CD4-positive, alpha-beta T cell treated with Interleukin-4 for 1 hour (primary cell): ENCODE measurements at places on chromosomes 6 and 20.

GRCh38 chr20:52172392-52173047, 19.1 kb downstream of the ZFP64 start:
- no peak for DNase-seq

DNA sequence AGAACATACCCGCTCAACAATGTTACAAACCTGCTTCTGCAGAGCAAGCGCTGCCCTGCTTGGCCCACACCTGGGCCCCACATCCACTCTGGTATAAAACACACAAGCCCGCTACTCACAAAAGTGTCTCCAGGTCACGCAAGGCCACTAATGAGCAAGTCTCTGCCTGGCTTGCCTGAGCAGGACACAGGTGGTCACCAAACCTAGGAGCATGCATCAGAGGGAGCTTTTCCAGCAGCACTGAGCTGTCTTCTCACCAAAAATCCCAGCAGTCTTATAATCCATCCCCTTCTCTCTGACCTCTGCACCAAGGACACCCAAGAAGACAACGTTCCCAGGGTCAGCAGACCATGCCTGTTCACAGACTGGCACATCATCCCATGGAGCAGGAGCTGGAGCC, 100.8 kb downstream of the DLL1 start:
- DNase-seq, result no peak

DNA sequence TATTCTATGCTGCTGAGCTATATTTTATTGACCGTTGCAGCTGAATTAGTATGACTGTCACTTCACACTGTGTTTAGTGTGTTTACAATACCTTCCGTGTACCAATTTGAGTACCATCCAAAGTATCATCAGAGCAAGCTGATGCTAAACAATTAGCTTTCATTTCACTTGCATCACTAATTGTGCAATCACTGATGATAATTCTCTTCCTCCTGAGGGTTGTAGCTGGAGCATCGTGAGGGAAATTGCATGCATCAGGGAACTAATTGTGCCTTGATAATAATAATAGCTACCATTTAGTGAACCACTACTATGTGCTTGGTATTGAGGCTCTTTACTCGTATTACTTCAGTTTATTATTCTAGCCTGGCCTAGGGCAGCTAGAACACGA, 384.8 kb upstream of the SOX4 start:
- no peak for DNase-seq

DNA sequence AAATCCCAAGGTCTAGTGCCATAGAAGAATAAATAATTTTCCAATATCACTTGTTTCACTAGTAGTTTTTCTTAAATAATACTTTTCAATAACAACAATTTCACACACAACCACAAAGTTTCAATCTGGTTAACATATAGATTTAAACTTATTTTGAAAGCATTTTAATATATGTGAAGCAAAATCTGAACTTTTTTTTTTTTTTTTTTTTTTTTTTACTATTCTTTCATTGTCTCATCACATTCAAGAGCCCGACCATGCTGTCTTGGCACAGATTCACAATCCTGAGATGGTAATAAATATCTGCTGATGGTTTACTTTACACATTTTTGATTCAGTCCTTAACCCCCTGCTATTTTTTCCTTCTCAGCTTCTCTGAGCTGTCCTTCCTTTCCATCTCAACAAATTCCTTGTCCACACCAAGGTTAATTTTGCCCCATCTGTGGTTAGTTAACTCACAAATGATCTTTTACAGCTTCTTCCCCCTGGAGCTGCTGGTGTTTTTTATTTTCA, 262.8 kb downstream of the TMEM242 start:
- DNase-seq, result no peak

GRCh38 chr6:15183979-15184378, 61.9 kb upstream of the JARID2 start:
- DNase-seq, result no peak

- no peak for DNase-seq
These were observed 47.9 kb upstream of the DDR1 start for GRCh38 chr6:30836431-30836866.

- DNase-seq, result no peak
These were observed 144.7 kb upstream of the ZNF217 start for GRCh38 chr20:53738039-53738944.

DNA sequence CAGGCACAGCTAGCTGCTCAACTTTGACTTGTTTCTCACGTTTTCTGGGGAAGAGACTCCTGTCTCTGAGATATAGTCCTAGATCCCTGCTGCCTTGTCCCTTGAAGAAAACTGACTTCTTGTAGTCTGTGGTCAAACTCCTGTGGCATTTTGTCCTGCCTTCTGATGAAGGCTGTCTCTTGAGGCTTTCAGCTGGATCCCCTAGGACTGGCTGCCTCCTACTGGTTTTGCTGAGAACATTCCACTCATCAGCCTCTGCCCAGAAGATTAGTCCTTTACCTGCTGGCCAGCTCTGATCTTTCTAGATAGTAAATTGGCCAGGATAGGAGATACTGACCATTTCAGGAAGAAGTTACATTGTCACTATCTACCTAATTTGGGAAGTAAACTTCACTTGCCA, 71.9 kb upstream of the CNR1 start:
- DNase-seq, result peak; percentile 35

GRCh38 chr20:49928411-49929141, 7.6 kb upstream of the RNF114 start:
- peak; percentile 81 for DNase-seq

DNA sequence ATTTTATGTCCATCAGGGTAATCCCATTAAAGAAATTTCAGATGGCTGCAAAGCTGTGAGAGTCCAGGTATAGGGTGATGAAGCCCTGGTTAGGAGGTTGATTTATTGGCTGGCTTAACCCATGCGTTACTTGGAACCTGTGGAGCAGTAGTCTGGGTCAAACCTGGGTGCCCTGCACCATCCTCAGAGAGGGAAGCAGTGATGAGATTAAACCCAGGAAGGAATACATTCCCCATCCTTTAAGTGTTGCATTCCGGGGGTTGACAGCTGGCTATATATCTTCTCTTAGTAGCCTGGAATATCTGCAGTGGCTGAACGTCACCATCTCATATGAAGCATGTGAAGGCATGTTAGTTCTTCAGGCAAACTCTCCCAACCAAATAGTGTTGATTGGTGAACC, 44.9 kb upstream of the JAG1 start:
- no peak for DNase-seq

- DNase-seq, result no peak
These were observed 996 bp upstream of the NFKBIE start for GRCh38 chr6:44266347-44266746.

DNA sequence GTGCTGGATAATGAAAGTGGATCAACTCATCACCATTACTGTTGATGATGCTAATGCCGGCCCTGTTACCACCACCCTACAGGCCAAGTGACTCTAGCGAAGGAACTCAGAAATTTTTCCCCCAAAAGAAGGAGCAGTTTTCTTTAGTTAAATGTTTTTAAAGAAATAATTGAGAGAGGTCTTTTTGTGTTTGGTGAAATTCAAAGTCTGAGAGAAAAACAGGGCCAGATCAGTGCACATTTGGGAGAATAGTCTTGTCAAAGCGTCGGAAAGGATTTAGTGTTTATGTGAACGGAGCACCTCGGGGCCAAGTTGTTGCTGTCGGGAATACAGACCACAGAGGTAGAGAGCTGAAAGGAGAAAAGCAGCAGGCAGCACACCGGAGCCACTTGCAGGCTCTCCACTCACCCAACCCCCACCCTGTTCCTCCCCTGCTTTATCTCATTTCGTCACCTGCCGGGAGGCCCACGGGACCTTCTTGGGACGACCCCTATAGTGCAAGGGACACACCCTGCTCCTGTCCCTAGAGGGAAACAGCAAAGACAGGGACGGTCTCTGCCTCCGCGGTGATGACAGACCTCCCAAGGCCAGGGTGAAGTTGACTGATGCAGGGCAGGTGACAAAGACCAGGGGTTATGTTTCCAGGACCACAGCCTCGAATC, 6.8 kb downstream of the TFAP2B start:
- no peak for DNase-seq

DNA sequence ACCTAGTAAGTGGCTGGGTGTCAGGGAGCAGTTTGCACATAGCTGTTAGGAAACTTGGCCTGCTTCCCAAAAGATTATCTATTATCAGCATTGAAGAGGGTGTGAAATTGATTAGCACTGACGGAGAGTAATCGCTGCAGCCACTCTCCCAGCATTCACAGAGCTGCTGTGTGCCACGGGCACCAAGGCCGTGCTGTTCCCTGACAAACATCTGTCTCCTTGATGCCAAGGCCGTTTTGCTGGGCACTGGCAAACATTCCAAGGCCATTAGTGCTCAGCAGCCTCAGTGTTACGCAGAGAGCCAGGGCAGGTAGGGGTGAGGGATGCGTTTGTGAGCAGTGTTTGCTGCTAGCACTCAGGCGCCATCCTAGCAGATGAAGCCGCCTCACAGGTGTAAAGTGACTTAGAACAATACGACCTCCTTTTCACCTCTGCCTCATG, 57.7 kb upstream of the VSTM2L start:
- no peak for DNase-seq

GRCh38 chr6:25042984-25043725, 107.4 kb upstream of the RIPOR2 start:
- no peak for DNase-seq

DNA sequence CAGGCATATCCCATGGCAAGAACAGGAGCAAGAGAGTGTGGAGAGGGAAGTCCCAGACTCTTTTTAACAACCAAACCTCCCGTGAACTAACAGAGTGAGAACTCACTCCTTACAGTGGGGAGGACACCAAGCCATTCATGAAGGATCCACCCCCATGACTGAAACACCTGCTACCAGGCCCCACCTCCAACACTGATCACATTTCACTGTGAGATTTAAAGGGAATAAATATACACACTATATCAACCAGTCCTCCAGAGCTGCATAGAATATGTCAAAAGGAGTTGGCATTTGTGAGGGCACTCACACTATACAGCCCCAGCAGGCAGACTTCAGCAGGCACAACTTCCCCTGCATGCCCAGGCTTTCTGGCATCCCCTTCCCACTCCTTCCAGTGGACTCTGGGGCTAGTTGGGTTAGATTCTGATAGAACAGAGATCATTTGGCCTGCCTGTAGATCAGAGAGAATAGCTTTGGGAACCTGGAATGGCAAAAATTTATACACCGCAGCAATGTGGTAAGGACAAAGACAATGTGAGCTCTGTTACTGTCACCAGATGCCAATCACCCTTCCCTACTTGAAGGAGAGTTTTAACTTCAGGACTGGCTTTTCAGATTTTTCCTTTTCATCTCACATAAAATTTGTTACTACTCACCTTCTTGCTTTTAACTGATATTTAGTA, 25.2 kb upstream of the TENT5A start:
- no peak for DNase-seq

DNA sequence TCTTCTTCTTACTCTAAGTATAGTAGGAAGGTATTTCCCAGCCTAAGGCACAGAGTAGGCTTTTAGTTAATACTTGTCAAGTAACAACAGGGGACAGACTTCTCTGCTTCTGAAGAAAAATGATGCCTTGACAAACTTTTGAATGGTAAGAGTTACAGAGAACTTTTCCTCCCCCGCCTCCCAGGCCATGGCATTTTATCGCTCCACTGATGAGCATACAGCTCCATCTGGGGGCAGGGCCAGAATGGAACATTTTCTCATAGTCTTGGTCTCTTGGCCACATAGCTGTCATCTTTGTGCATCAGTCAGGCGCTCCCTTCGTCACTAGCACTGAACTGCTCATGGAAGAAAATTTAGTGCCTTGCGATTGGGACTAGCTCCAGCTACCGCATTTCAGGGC, 1066.8 kb upstream of the CITED2 start:
- DNase-seq, result no peak

DNA sequence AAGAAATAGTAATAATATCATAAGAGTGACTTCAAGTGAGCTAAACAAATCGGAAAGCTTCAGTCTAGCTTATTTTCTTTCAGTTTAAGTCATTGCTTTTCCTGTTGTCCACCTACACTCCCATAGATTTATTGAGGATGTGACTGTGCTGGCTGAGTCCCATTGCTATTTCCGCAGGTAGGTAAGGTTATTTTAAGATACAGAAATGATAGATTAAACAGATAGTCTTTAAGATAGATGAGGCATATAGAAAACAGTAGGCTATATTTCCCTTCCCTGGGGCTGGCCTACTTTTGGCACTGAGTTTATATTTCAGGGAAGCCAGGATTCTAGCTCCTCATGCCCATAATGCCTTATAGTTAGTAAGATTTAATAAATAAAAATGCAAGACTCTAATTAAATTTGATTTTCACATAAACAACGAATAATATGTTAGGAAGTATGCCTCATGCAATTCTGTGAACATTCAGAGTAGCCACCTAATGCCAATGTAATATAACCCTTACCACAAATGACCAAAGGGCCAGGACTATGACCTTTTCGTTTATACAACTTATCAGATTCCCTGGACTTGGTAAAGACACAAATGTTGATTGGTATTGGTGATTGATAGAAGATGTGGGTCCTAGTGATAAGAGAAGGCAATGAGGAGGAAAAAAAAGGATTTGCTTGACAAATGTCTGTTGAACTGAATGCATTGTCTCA, 1079.3 kb downstream of the EPHA7 start:
- DNase-seq, result no peak

- no peak for DNase-seq
These were observed 70.9 kb downstream of the VIP start for GRCh38 chr6:152821525-152821924.
